Smooth muscle cell of the umbilical artery (primary cell): ENCODE measurements at places on chromosomes 12 and 14. TPM values are rescaled to one million over a fixed set of nuclear protein-coding genes. Genes with fewer than 3 reads are reported as not detected.

KLRC1 gene
- total RNA-seq, result not detected in 2 replicates

C3AR1 gene
- 0.51 and 1.5 TPM in 2 replicates for total RNA-seq

HOXC4 gene
- 1.1 and 1.5 TPM in 2 replicates for total RNA-seq

GDF3 gene
- not detected in 2 replicates for total RNA-seq

VTI1B gene
- 61.8 and 71.2 TPM in 2 replicates for total RNA-seq

RNFT2 gene
- total RNA-seq, result 2.7 and 5.7 TPM in 2 replicates

CDCA3 gene
- 2.1 and 8.1 TPM in 2 replicates for total RNA-seq

TAS2R46 gene
- total RNA-seq, result 1.8 and 4.8 TPM in 2 replicates

POLE gene
- 6.2 and 21.0 TPM in 2 replicates for total RNA-seq

GNB3 gene
- 3.6 and 4.7 TPM in 2 replicates for total RNA-seq

AICDA gene
- not detected in 2 replicates for total RNA-seq

LBHD2 gene
- total RNA-seq, result not detected in 2 replicates

REP15 gene
- 2.1 and 5.0 TPM in 2 replicates for total RNA-seq

MYH6 gene
- total RNA-seq, result not detected in 2 replicates

PAH gene
- total RNA-seq, result not detected in 2 replicates

LUM gene
- total RNA-seq, result 282 and 2,122 TPM in 2 replicates

LTBP2 gene
- 334 and 905 TPM in 2 replicates for total RNA-seq

TEAD4 gene
- total RNA-seq, result 3.6 and 6.8 TPM in 2 replicates

ABHD12B gene
- not detected in 2 replicates for total RNA-seq

EML5 gene
- 0.09 and 0.30 TPM in 2 replicates for total RNA-seq

KRT80 gene
- 0.30 and 0.83 TPM in 2 replicates for total RNA-seq

ZCRB1 gene
- 19.6 and 24.2 TPM in 2 replicates for total RNA-seq

RHOF gene
- 11.0 and 13.5 TPM in 2 replicates for total RNA-seq

KRT79 gene
- not detected in 2 replicates for total RNA-seq
